ENCODE measurements at places on chromosomes 13 and 19. TPM values are rescaled to one million over a fixed set of nuclear protein-coding genes. Genes with fewer than 3 reads are reported as not detected.

DNA sequence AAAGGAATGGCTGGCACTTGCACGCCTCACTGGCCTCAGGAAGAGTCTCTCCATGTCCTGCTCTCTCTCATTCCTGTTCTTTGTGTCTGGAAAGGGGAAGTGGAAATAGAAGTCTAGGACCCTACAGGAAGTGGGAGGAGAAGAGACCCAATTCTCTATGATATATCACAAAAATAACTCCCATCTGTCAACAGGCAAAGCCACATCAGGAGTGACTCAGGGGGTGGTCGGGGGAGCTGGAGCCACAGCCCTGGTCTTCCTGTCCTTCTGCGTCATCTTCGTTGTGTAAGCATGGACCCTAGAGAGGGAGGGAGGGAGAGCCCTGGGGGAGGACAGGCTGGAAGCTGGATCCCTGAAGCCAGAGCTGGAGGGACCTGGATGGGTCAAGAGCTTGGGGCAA lies 3.0 kb downstream of the SIGLEC9 start:
- DNase-seq = no peak

GRCh38 chr13:20700288-20700687 lies 3.2 kb upstream of the IL17D start:
- no peak for DNase-seq

- no peak for DNase-seq
Measured at GRCh38 chr13:29664591-29664990, 69.1 kb upstream of the SLC7A1 start.

DNA sequence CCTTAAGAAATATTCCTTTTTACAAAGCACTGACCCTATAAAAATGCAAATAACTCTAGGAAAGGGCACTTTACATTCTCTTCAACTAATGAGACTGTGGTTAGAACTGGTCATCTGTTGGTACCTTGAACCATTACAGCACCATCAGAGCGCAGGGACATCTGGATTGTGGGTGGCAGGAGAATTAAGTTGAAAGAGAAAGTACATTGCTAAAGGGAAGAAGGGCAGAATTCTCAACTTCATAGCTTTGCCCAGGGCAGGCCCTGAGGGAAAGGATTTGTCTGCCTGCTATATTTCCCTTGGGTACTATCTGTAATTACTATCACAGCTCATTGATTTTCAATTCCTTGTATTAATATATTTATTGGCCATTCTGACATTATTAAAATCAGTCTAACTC lies 196.8 kb downstream of the KLF12 start:
- DNase-seq = no peak

GRCh38 chr13:100662468-100663211 lies 12.0 kb downstream of the TMTC4 start:
- no peak for DNase-seq

DNA sequence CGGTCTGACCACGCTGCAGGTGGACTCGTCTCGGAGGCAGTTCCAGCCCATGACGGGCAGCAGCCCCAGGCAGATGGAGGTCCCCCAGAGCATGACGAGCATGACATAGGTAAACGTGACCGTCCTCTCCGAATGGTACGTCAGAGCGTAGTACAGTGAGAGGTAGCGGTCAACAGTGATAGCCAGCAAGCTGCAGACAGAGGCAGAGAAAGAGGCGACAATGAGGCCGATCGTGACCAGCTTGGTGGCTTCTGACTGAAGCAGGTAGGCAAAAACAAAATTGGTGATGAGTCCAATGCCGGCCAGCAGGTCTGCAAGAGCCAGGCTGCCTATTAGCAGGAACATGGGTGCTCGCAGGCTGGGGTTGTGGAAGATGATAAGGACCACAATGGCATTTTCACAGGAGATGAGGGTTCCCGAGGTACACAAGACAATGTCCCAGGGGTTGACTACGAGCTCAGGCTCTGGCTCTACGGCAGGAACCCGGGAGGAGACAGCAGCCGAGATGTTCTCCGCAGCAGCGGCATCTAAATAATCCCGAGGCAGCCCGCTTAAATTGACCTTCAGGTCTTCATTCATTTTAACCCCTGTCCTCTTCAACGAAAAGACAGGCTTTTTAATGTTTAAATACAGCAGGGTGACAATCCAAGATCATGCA lies 1.2 kb downstream of the GPR12 start:
- no peak for DNase-seq

- no peak for DNase-seq
Measured at GRCh38 chr19:3467437-3468198, 12.7 kb downstream of the SMIM24 start.

GRCh38 chr13:82506805-82507414 lies 1375.4 kb downstream of the SLITRK1 start:
- no peak for DNase-seq

DNA sequence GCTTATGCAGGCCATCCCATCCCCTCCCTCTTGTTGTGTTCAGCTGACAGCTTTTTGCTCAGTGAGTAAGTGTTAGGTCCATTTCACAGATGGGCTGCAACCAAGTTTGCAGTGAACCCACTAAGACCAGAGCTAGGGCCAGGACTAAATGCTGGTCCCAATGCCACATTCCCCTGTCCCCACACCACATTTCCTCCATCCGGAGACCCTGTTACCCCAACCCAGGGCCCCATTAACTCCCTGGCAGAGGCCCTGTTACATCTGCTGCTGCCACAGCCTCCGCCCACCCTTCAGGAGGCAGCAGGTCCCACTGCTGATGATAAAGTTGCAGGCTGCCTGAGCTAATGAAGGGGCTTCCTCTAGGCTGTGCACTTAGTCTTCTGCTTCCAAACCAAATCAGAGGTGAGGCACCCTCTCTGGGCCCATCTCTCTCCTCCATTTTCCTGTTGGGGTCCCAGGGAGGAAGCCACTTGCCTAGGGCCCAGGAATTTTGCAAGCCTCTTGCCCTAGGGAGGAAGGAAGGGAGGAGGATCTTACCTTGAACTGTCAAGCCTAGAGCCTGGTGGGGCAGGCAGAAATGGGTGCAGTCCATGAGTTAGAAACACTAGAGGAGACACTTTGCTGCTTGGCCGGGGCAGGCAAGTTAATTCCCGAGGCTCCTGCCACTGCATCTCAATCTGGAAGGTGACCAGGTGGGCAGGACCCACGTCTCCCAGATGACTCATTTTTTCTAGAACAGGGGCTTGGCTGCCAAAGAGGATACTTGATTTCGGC lies 3.4 kb upstream of the USF2 start:
- DNase-seq = no peak

The CALR3 gene
- polyA plus RNA-seq = not detected

The LHB gene
- polyA plus RNA-seq = not detected

The C3 gene
- 70.9 TPM for polyA plus RNA-seq

The ZNF71 gene
- polyA plus RNA-seq = 6.9 TPM
